Hematopoietic multipotent progenitor cell treated with erythropoietin and hydrocortisone succinate and interleukin-3 and kit ligand, for 8 days (in vitro differentiated cells): ENCODE measurements at places on chromosomes 16 and 17.

DNA sequence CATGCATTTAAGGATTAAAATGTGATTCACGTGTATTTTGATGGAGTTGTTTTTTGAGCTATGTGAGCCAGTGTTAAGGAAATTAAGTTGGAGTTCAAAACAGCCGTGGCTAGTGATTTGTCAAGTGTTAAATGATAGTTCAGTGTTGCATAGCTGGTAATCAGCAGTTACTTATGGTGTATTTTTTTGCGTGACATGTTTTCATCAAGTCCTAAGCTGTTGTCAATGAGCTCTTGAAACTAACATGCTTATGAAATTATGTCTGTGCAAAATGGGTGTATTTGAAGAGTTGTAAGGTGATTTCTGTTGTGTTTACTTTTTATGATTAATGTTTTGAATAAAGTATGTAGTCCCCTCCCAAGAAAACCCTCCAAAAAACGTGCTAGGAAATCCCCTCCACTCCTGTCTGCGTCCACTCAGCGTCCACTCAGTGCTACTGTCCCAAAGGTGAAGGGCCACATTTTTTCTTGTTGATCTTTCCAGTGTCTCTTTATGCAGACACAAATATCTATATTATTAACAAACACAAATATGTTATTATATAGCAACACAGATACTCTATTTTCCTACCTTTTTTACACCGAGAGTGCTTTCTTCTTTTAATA lies 30.0 kb downstream of the USP10 start:
- no peak for DNase-seq

- no peak for DNase-seq
Observed at GRCh38 chr17:31329221-31329620, 7.8 kb upstream of the EVI2A start.

DNA sequence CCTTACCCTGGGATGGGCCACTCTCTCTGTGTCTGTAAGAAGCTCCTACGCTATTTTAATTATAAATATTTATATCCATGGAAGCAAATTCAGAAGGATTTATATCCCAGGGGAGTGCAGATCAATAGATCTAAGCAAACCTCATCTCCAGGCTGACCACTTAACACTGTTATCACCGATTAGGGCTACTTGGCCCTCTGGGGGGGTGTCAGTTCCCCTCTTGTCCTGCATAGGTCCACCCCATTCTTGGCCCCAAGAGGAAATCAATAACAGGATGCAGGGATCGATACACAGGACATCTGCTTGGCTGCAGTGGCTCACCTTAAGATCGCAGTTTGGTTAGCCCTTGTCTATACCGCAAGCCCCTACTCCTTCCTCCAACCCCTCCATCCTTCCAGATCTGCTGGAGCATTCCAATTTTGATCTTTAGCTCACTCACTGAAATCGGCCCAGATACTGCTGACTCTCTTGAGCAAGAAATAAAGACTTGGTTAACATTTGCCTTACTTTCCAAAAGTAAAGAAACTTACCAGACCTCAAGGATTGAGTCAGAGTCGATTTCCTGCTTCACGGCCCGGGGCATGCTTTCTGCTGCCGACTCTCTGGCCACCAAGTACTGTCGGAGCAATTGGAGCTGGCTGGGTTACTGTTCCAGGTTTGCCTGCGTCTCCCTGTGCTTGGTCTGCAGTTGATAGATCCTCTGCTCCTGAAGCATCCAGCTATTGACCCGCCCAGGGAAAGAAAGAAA lies 112.3 kb upstream of the PMFBP1 start:
- DNase-seq: no peak

DNA sequence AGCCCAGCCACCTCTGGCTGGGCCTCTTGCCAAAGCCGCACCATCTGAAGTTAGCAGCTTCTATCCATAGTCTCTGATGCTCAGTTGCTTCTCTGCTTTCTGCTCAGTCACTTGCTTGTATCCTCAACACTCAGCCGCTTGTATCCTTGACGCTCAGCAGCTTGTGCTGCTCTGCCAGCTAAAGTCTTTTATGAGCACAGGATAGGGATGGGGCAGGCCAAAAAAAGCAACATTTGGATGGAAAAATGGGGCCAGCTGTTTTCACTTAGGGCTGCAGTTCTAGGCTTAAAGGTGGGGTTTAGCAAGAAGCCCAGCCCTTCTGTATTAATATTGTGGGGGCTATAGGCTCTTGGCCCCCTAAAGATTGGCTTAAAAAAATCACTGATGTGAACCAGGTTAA lies 739.4 kb downstream of the CDH8 start:
- no peak for DNase-seq

GRCh38 chr16:4868535-4868934 lies 21.3 kb downstream of the UBN1 start:
- no peak for DNase-seq

GRCh38 chr17:76176701-76177574 lies 35.9 kb upstream of the FOXJ1 start:
- no peak for DNase-seq

- DNase-seq: no peak
Observed at GRCh38 chr17:2701161-2701995, 10.2 kb downstream of the CLUH start.

- DNase-seq: no peak
Observed at GRCh38 chr16:75111514-75111940, 5.1 kb downstream of the LDHD start.

DNA sequence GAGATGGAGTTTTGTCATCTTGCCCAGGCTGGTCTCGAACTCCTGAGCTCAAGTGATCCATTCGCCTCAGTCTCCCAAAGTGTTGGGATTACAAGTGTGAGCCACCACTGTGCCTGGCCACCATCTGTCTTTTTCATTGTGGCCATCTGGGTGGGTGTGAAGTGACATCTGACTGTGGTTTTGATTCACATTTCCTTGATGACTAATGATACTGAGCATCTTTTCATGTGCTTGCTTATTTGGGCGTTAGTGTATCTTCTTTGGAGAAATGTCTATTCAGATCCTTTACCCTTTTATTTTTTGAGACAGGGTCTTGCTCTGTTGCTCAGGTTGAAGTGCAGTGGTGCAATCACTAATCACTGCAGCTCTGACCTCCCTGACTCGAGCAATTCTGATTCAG lies 53.9 kb upstream of the ERN1 start:
- DNase-seq: no peak

DNA sequence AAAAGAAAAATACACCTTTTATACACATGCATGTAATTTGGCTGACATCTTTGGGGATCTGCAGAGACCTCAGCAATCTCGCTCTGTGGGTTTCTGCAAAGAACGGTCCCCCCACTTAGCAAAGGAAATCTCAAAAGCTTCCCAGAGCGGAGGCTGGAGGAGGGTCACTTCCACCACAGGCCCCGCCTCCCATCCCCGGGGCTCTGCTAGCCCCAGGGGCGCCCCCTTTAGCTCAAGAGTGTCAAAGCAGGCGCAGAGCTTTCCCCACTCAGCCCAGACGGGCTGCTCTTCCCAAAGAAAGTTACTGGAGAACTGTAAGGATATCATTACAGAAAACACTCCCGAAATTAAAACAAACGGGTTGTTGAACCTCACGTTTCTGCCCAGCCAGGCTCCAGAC lies 11.4 kb downstream of the SLC13A5 start:
- peak; percentile 46 for DNase-seq
